DMS79 (cell line): ENCODE measurements at places on chromosomes 13 and 19.
A peak's percentile ranks its signal among the peaks of the same experiment; 100 is the strongest.

GRCh38 chr13:20173116-20173746, 12.4 kb upstream of the GJA3 start:
- DNase-seq = no peak

GRCh38 chr13:49213539-49213938, 6.6 kb upstream of the MLNR start:
- no peak for DNase-seq

GRCh38 chr19:39127812-39128515, 2.4 kb downstream of the PAK4 start:
- peak; percentile 12 for DNase-seq

GRCh38 chr19:16398530-16399249, 73.1 kb downstream of the EPS15L1 start:
- DNase-seq = no peak

GRCh38 chr13:83732755-83733154, 149.5 kb downstream of the SLITRK1 start:
- no peak for DNase-seq

- DNase-seq = peak; percentile 57
Measured at GRCh38 chr19:17248011-17248776, 2.5 kb upstream of the NR2F6 start.

DNA sequence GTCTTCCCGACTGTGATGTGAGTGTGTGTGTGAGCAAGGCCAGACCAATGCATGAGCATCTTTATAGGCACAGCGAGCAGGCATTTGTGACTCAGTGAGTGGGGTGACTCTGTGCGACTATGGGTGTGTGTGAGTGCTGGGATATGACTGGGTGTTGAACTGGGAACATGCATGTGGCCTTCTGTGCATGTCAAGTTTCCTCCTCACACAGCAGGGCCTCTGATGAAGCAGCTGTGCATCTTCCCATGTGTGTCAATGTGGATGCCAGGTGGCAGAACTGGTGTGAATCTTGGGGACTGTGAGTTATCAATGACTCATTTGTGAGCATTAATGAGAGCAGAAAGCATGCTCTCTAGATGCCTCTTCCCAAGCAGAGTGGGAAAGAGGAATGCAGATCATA, 12.1 kb upstream of the LGALS14 start:
- no peak for DNase-seq

DNA sequence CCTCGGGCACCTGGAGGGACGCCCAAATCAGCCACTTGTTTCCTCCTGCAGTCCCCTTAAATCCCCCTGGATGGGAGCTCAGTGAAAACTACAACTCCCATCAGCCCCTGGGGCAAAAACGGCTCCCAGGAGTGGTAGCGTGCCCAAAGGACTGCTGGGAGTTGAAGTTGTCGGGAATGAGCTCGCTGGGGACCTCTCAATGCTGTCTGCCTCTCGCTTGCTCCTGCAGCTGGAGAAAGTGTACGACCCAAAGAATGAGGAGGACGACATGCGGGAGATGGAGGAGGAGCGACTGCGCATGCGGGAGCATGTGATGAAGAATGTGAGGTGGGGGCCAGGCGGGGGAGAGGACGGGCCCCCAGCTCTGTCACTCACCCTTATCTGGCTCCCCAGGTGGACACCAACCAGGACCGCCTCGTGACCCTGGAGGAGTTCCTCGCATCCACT, 14.7 kb upstream of the DHDH start:
- no peak for DNase-seq

- no peak for DNase-seq
Measured at GRCh38 chr13:97255515-97256021, 33.4 kb downstream of the MBNL2 start.

- peak; percentile 66 for DNase-seq
Measured at GRCh38 chr13:75836441-75836840, 200.3 kb downstream of the LMO7 start.

DNA sequence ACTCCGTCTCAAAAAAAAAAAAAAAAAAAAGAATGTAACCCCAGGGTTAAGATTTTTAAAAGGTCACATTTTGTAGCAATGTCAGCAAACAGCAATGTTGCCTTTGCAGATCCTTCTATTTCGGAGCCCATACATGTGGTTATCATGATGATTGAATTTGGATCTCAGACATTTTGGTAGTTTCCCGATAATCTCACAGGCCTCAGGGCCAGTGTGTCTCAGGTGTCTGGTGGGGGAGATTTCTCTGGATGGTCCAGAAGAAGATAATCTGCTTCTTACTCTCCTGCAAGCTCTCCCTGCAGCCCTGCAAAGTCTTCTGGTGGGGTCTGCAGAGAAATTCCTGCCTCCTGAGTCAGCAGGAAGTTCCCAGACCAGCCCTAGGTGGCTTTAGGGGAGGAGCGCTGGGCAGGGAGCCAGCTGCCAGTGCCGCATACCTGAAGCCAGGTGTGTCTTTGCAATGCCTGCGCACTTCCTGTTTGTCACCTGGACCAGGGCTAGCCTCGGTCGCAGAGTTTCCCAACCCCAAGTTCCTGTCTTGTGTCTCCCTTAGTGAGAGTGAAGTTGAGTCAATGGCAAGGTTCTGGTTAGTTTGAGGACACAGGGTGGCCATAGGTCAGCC, 1.4 kb downstream of the SH2D3A start:
- peak; percentile 41 for DNase-seq

DNA sequence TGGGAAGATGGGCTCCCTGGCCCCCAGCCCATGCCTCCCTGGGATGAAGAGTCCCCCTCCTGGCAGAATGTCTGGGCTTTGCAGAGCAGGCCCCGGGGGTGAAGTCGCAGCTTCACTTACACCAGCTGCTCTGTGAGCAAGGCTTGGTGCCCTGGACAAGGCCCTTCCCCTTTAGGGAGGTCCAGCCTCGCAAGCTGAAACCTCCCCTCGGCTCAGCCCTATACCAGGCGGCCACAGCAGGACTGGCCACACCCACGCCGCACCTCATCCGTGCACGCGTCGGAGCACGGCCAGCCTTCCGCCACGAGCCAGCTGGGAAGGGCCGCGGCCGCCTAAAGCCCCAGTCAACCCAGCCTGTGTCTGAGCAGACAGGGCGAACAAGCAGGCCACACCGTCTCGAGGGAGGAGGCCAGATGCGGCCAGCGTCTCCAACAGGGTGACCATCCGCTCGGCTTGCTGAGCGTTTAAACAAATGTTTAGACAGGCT, 83.2 kb upstream of the MCF2L start:
- peak; percentile 89 for DNase-seq

GRCh38 chr13:75850916-75851315, 214.8 kb downstream of the LMO7 start:
- no peak for DNase-seq
